ENCODE measurements at places on chromosomes 7 and 10.

DNA sequence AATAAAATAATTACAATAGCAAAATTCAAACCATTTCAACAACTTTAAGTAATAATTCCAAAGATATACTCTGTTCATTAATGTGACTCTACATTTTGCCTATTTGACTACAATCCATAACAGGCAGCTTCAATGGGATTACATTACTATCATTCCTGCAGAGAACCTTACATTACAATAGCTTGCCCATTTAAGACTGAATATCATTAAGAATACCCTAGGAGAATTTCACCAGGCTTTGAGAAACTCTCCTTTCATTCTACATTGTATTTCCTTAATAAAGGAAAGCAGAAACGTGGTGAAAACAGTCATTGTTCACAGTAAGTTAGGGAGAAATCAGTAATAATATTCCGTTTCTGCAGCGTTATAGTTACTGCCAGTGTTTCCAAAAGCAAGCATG lies 209.5 kb downstream of the GLI3 start:
- no peak for DNase-seq

DNA sequence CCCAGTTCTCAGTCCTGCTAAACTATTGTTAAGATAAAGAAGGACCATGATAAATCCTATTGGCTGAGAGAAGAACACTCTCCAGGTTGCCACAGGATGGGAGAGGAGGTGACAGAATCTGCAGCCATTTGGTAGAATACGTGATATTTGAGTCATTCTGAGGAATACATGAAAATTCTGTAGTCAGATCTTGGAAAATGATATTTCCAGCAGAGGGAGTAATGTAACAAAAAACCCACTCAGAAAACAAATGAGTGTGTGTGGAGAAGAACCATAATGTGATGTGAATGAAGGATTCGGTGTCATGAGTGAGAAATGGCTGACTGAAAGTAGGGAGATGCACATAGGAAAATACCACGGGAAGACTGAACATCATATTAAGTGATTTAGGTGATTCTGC lies 128.5 kb upstream of the PFKP start:
- no peak for DNase-seq

DNA sequence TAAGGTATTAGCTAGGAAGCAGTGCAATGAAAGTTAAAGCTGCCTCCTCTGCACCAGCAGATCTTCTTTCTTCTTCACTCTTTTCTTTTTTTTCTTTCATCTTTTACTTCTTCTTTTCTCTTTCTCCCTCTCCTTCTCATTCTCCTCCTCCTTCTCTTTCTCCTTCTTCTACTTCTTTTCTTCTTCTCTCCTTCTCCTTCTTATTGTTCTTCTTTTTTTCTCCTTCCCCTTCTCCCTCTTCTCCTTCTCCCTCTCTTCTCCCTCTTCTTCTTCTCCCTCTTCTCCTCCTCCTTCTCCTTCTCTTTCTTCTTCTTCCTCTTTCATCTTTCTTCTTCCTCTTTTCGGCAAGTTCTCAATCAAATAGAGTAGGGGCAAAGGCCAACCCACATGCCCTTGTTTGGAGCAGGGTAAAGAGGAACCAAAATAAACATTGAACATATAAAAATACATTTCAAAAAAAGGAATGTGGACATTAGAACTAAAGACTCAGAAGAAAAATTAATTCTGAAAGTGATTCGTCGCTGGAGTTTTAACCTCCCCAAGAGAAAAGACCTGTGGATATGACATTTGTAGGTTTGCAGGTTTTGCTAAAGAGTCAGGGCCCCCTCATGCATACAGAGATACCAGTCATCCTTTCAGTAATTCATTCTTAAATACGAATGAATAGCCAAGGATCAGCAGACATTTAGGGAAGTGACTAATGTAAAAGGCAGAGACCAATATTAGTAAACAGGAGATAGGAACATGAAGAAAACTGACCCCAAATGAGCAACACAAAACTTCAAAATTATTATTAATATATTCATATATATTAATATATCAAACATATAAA lies 93.0 kb upstream of the RSU1 start:
- DNase-seq, result no peak

GRCh38 chr10:37856881-37857286 lies 526 bp downstream of the ZNF248 start:
- DNase-seq, result no peak

GRCh38 chr10:12960334-12960898 lies 41.1 kb downstream of the CCDC3 start:
- no peak for DNase-seq

GRCh38 chr7:2004841-2005725 lies 227.7 kb downstream of the MAD1L1 start:
- no peak for DNase-seq

DNA sequence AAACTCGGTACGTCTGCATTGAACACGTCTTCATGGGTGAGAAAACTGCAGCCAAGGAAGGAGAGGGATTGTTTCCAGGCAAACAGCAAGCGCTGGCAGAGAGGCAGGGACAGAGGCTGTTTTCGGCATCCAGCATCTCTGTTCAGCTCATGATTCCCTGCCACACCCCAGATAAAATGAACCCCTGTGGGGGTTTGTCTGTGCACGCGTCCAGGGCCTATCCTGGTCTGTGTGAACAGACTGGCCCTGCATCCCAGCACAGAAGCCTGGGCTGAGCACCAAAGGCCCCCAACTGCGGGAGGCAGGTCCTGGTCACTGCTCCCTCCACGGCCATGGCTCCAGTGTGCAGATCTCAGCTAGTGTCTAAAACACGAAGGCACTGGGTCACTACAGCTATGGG lies 83.3 kb upstream of the FAM20C start:
- DNase-seq, result no peak

DNA sequence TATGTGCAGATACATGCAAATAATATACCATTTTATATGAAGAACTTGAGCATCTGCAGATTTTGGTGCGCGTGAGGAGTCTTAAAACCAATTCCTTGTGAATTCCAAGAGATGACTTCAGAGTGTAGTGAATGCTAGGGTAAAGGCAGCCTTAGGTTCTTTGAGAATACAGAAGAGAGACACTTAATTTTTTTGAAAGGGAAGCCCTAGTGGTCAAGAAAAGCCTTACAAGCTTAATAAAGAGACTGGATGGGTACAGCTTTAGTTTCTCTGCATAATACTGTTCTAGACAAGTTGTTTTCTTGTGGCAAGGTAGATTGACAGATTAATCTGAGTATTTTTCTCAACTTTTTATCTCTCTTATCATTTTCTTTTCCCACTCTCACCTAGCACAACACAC lies 636.5 kb downstream of the DNAJB9 start:
- no peak for DNase-seq

DNA sequence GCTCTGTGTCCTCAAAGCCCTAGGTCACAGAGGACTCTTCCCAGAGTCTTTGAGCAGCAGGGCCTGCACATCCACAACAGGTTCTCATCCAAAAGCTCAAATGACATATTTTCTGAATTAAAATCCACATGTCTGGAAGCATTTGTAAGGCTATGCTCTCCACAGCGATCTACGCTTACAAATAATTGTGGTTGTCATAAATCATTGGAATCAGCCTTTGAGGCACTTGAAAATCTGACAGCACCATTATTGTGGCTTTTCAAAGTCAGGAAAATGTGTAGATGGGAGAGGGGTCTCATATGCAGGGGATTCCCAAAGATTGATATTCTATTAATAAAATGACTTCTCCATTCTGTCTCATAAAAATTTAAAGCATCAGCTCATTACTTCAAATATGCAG lies 16.3 kb downstream of the GPR26 start:
- DNase-seq, result no peak

- no peak for DNase-seq
Measured at GRCh38 chr10:12511651-12512050, 162.3 kb downstream of the CAMK1D start.

DNA sequence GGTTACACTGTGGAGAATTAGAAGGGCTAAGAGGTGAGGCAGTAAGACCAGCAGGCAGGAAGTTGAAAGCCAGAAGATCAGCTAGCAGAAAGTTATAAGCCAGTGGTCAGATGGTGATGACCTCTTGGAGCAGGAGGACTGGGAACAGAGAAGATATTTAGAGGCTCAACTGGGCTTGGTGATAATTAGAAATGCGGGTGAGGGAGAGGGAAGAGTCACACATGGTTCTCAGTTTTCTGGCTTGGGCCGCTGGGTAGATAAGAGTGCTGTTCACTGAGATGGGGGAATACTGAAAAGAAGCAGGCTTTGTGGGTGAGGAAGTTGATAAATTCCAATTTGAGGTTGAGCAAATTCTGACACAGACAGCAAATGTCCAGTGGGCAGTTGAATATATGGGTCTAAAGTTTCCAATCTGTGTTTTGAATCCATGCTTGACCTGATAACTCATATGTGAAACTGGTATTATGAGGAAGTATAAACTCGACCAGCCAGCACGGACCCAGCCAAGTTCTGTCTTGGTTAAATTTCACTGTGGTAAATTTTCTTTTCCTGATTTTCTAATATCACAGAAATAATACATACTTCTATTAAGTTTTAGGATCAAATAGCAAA lies 22.7 kb downstream of the LSMEM1 start:
- no peak for DNase-seq

GRCh38 chr7:136869001-136869961 lies 829 bp downstream of the CHRM2 start:
- DNase-seq, result no peak

GRCh38 chr10:127418536-127419168 lies 130.5 kb upstream of the NPS start:
- DNase-seq, result no peak

DNA sequence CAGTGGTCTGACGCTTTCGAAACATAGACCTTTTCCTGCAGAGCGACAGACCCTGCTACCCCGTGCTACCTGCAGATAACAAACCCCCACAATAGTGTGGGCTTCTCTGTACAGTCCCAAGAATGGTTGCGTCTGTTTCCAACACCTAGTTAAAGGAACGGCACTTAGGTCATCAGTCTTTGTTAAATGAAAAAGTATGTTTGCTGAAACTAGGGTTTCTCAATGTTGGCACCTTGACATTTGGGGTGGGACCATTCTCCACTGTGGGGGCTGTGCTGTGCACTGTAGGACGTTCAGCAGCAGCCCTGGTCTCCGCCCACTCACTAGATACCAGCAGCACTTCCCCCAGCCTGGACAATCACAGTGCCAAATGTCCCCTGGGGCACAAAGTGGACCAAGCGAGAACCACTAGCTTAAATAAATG lies 13.7 kb downstream of the TECTB start:
- no peak for DNase-seq

DNA sequence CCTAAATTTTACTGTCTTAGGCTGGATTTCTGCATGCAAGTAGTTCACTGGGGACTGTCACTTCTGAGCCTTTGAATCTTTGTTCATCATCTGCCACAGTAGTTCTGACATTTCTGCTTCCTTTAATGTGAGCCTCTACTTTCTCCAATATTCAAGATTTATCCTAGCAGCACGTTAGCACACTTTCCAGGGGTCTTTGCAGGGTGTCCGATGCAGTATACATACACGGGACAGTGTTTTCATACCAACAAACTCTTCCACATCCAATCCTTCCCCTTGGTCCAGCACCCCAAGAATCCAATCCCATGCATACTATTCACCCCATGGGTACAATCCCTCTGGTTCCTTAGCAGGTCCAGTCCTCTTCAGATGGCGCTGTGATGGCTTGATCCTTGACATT lies 22.7 kb upstream of the NPTX2 start:
- no peak for DNase-seq

- no peak for DNase-seq
Measured at GRCh38 chr7:28316489-28316888, 95.8 kb upstream of the CREB5 start.

GRCh38 chr7:81780914-81781693 lies 11.3 kb upstream of the HGF start:
- no peak for DNase-seq

DNA sequence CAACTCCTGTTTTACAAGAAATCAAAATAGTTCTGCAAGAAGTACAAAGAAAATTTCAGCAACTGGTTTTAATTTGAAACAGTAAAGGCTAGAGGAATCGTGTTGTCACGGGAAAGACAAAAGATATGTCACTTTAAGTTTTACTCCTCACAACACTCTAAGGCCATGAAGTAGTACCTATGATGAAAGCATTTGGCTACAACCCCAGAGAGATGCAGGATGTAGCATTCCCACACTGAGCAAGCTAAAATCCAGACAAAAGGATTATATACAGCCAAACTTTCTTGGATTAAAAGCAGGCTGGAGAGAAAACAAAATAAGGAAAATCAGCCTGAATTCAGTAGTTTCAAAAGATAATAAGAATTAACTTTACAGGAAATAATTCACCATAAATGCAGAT lies 245.5 kb upstream of the STEAP1 start:
- no peak for DNase-seq

- DNase-seq, result no peak
Measured at GRCh38 chr7:138889582-138890498, 91.3 kb downstream of the KIAA1549 start.

- no peak for DNase-seq
Measured at GRCh38 chr7:82542665-82543064, 99.1 kb upstream of the CACNA2D1 start.

GRCh38 chr10:71334221-71334791 lies 15.2 kb downstream of the SLC29A3 start:
- DNase-seq, result no peak

DNA sequence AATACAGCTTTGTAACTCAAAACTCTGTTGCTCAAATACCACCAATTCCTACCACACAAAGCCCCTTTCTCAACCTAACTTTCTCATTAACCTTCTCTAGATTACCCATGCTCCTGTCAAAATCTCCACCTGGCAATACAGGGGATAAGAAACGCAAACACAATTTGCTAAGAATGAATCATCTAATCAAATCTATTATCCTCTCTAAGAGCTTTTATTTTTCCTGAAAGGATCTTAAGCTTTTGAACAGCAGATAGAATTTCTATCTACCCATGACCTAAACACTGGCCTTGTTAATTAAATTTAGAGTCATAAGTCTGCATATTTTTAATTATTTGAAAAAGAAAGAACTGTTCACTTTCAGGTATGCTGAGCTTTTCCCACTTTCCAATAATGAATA lies 98.3 kb downstream of the HBP1 start:
- DNase-seq, result no peak

DNA sequence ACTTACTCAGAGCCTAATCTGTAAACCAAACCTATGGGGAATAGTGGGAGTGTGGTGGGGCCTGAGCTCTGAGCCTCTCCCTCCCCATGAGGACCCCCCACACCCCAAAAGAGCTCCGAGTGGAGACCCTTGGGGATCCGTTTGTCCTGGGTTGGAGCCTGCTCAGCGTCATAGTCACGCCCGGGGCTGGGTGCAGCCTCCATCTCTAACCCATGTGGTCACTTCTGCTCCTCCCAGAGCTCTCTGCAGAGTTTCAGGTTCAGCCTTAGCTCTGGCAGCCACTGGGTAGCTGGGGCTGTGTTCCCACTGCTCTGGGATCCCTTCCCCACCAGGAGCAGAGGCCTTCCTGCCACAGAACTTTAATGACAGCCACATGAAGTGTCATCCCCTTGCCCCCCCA lies 25.9 kb downstream of the PFKFB3 start:
- DNase-seq, result no peak

All from breast epithelium (tissue), 4 donors.